8988T (cell line): ENCODE measurements at places on chromosomes 12 and 14.
A peak's percentile ranks its signal among the peaks of the same experiment; 100 is the strongest.

GRCh38 chr12:30046376-30046775 is 262.6 kb upstream of the TMTC1 start:
- DNase-seq = no peak

GRCh38 chr12:108215458-108215857 is 86.4 kb downstream of the WSCD2 start:
- no peak for DNase-seq

- no peak for DNase-seq
Observed at GRCh38 chr12:128026696-128027574, 240.0 kb upstream of the TMEM132C start.

GRCh38 chr12:62910549-62911169 is 24.3 kb downstream of the PPM1H start:
- no peak for DNase-seq

DNA sequence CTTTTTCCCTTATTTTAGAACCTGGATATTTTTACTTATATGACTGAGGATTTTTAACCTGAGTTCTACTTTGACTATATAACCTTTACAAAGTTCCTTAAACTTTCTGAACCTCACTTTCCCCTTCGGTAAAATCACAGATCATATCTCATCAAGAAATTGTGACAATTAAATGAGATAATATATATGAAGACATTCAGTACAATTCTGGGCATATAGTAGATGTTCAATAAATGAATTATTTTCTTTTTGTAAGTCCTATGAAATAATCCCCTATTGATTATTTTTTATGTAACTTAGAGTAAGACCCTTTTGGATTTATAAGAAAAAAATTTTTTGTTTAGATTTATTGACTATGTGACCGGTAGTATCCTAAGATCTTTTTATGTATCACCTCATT is 17.6 kb upstream of the FAM177A1 start:
- DNase-seq = no peak

DNA sequence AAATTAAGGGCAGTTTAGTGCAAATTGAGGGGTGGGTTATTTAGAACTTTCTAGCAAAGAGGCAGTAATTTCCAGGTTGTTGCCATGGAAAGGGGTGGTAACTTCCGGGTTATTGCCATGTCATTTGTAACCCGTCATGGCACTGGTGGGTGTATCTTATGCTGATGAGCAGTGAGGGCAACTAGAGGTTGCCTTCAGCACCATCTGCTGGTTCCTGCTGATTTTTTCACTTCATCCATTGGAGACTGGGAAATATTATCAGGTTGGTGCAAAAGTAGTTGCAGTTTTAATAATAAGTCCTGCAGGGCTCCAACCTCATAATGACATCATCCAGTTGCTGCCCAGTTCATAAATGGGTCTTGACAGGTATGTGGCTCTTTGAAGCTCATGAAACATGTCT is 24.4 kb upstream of the SERPINA4 start:
- DNase-seq = no peak

DNA sequence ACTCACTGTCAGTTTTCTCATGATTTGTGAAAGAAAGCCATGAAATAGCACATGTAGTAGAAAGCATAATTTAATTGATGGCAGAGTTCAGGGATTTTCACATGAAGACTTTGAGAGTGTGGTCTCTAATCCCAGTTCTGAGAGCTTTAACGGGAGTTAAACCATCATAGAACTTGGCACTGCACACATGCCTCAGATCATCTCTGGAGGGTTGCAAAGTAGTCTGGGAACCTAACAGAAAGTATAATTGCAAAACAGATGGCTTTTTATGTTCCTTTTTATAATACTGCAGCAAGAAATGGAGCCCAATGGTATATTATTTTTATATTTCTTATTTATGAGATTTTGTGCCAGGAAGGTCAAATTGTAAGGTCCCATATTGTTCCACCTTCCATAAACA is 77.9 kb downstream of the BHLHE41 start:
- DNase-seq = no peak

- DNase-seq = no peak
Observed at GRCh38 chr14:56002876-56003625, 115.2 kb upstream of the PELI2 start.

DNA sequence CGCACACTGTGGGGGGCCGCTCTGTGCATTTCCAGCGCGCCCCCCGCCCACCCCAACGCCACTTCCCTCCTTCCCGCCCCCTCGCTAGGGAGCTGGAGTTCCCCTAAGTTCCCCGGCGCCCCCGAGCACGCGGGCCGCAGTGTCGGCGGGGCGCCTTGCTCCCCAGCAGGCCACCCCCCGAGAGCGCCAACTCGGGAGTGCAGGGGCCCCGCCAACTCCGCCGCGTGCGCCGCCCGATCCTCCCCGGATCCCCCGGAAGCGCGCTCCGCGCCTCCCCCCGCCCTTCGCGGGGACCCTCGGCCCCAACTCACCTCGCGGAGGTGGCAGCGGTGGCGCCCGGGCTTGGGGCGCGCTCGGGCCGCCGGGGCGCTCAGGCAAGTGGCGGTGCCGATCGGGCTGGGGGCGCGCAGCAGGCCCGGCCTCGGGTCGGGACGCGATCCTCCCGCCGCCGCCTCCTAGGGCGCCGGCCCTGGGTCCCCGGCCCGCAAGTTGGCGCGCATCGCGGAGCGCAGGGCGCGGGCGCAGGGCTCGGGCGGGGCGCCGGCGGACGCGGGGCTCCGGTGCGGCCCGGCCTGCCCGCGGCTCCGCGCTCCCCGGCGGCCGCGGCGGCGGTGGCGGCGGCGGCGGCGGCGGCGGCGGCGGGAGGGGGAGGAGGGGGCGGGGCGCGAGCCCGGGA is at the start of gene NCOR2:
Gene NCOR2 (minus strand): TSS at position 616 of the 676 bp plus-strand sequence. CDS start 72,361 bp downstream, outside the sequence.
- DNase-seq = peak; percentile 78

DNA sequence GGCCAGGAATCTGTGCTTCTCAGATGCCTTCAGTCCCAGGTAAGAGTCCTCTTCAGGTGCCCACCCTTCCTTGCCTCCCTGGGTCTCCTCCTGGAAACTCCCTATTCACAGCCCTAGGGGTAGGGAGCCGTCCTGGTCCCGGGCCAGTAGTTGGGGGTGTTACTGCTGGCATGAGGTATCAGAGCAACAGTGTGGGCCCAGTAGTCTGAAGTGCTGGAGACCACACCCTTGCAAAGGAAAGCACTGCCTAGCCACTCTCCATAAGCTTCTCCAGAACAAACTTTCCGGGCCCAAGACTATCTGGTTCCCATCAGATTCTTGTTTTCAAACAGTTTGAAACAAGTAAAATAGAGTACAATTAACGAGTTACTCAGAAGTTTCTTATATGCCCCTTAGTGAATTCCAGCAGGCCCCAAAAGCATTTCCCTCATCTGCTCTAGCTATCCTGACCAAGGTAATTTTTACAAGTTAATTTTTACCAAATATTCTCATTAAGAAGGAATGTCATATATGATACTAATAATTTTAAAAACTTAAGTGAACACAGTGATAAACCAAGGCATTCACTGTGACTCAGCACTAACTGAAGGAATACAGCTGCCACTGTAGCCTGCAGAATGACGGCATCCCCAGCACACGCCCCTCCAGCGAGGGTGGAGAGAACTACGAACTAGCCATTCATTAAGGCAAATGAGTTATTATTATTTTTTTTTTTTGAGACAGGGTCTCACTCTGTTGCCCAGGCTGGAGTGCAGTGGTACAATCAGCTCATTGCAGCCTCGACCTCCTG is 49.4 kb downstream of the MOK start:
- DNase-seq = no peak

DNA sequence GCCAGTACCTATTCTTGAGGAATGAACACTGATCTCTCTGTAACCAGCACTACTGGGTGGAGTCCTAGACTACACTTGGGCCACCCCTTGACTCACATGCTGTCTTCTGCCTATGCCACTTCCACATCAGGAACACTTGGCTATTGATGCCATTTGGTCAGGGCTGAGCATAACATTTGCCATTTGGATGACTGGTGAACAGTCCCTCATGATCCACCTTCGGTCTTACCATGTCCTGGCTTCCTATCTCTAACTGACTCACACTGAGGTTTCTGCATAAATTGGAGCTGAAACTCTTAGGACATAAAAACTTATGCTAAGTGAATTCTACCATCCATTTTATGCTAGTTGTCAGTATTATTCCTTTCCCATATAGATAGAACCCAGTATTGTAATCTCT is 91.7 kb upstream of the PELI2 start:
- DNase-seq = no peak

GRCh38 chr14:54170301-54170700 is 213.7 kb upstream of the BMP4 start:
- DNase-seq = no peak

GRCh38 chr12:124001343-124001742 is 28.3 kb downstream of the ZNF664 start:
- no peak for DNase-seq

DNA sequence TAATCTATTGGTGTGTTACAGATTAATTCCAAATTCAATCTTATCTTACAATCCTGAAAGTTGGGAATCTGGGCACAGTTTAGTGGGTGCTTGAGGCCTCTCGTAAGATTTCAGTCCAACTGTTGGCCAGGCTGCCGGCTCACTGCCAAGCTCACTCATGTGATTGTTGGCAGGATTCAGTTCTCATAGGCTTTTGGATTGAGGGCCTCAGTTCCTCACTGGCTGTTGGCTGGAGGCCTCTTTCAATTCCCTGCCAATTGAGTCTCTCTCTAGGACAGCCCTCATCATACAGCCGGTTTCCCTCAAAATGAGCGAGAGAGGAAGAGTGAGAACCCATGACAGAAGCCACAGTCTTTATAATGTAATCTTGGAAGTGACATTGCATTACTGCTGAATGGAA is 123.5 kb upstream of the FBXO33 start:
- DNase-seq = no peak

GRCh38 chr14:101873991-101874390 is 90.4 kb upstream of the DYNC1H1 start:
- DNase-seq = no peak

GRCh38 chr12:104957719-104958000 is 430 bp downstream of the SLC41A2 start:
- peak; percentile 34 for DNase-seq

DNA sequence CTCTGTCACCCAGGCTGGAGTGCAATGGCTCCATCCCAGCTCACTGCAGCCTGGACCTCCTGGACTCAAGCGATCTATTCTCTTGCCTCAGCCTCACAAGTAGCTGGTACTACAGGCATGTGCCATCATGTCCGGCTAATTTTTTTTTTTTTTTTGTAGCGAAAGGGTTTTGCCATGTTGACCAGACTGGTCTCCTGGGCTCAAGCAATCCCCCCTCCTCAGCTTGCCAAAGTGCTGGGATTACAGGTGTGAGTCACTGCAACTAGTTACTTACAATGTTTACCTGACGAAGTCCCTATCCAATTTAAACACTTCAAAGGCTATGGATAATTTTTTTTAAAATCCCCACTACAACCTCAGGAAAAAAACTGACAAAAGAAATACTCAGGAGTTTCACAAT is 1.8 kb downstream of the KRR1 start:
- DNase-seq = no peak

DNA sequence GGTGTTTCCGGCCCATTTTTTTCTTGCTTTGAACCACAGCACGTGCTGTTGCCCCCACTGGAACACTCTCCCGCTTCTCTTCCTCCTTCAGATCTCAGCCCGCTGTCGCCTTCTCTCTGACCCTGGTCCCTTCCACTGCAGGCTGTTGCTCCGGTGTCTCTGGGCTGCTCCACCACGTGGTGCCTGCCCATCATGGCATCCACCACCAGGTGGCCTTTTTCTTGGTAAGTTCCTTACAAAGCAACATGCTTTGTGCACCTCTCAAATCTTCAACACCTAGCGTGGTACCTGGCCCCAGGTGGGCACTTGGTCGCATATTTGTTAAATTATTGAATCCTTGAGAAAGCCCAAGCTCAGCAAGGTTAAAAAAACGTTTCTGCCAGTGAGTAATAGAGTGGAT is 19.1 kb downstream of the TUNAR start:
- DNase-seq = peak; percentile 56

DNA sequence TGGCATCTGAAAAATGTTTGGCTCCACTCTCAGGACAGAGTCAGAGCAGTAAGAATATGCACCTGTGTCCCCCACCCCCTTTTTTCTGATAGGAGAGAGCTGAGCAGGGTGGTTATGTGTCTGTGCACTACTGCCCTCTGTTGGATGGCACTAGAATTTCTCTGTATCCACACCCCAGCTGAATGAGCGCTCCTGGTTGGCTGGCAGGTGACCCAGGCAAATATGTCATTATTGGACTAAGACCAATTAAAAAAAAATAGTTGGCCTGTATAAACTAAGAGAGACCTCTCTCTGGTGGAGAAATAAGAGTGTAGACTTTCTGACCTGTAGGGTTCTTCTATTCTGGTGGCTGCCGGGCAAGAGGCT is 107.0 kb downstream of the PTCSC3 start:
- DNase-seq = peak; percentile 28

- no peak for DNase-seq
Observed at GRCh38 chr14:25197885-25198284, 147.9 kb upstream of the STXBP6 start.

DNA sequence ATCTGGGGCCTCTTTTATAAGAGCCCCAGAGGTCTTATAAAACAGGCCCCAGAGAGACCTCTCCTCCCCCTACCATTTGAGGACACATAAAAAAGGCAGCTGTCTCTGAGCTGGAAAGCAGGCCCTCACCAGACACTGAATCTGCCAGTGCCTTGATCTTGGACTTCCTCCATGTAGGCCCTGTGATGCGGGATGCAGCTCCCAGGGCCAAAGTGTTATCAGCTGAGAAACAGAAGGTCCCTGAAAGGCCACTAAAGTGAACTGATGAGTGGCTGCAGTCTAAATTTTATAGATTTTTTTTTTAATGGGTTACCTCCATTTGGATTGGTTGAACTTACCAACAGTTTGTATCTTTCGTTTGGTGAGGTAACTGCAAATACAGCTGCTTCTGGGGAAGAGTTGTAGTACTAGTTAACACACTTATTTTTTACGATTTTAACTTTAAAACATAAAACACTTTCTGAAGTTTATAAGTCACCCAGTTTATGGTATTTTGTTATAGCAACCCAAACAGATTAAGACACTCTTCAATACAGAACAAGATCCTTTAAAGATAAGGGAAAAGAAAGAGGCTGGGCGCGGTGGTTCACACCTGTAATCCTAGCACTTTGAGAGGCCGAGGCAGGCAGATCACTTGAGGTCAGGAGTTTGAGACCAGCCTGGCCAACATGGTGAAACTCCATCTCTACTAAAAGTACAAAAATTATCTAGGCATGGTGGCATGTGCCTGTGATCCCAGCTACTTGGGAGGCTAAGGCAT is 5.6 kb upstream of the GUCY2C start:
- DNase-seq = no peak
